Activated CD4-positive, alpha-beta T cell treated with anti-CD3 and anti-CD28 coated beads for 36 hours (primary cell): ENCODE measurements at places on chromosomes 2 and 18.
A peak's percentile ranks its signal among the peaks of the same experiment; 100 is the strongest.

- no peak for DNase-seq
These were observed 114.4 kb downstream of the FAM124B start for GRCh38 chr2:224287531-224287930.

DNA sequence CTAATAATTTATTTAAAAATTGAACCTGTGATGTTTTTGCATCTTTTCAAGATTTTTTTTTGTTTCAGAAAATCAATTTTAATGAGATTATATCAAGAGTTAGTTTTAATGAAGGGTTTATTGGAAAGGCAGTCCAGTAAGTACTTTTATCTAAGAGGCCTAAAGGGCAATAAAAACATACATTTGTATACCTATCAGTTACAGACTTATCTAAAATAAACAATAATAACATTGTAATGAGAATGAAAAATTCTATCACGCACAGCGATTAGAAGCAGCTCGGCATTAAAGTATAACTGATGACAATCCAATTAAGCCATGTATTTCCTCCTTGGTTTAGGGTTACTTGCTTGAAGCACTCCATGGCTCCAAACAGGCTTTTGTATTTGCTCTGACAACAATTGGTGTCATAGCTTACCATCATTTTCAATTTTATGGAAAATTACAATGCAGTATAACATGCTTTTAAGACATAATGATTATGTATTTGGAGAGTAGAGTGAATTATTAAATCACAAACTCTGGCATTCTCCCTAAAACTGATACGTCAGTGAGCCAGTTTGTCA lies 629.4 kb downstream of the TSN start:
- DNase-seq, result no peak

- DNase-seq, result no peak
These were observed 135.8 kb downstream of the SH3RF3 start for GRCh38 chr2:109264595-109265328.

DNA sequence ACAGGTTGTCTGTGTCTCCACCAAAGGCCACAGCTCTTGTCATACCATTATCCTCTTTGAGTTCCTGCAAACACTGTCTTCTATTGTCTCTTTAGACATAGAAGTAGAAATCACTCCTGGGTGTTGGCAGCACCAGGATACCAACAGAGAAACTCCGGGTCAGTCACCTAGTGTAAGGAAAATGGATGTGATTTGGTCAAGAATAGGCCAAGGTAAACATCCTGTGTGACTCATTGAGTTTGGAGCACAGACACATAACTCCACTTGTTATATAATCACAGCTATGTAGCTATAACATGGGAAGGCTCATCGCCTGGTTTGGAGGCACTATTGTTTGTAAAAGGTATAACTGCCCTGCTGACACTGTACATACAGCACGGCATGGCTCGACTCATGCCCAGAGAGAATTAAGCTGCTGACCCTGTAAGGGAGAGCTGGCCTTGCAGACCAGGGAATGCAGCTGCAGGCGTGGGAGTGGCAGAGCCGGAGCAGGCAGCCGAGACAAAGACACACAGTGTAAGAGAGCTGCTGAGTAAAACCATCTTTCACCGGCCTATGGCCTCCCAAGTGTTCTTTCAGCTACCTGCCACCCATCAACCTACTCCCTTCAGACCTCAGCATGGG lies 3.4 kb upstream of the TXNL1 start:
- DNase-seq, result no peak

DNA sequence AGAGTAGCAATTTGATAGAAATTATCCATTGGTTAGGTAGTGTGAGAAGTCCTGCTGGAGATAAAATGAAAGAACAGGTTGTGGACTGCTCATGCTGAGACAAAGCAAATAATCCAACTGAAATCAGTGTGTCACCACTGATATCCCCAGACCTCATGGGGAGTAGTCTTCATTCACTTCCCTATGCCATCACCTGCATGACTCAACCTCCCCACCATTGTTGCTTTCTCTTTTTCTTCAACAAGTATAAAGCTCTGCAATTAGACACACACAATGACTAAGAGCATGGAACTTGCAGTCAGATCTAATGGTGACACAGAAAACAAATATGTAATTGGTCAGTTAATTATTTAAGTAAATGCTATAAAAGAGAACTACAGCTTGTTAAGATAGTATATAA lies 475.3 kb downstream of the RIT2 start:
- no peak for DNase-seq

GRCh38 chr2:77119333-77119732 lies 402.8 kb downstream of the LRRTM4 start:
- DNase-seq, result no peak

DNA sequence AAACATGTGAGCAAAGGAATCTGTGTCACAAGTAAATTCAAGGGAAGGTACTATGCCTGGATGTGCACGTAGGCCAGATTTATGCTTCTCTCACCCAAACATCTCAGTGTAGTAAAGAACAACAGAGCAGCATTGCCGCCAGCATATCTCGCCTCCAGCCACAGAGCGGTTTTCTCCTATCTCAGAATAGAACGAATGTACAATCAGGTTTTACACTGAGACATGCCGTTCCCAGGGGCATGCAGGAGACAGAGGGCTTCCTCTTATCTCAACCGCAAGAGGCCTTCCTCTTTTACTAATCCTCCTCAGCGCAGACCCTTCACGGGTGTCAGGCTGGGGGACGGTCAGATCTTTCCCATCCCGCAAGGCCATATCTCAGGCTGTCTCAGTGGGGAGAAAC lies 175.3 kb downstream of the RPIA start:
- no peak for DNase-seq

GRCh38 chr18:61475931-61476330 lies 142.7 kb downstream of the CDH20 start:
- DNase-seq, result no peak

GRCh38 chr2:130823886-130824491 lies 12.7 kb upstream of the ARHGEF4 start:
- peak; percentile 53 for DNase-seq
